ENCODE measurements at places on chromosomes 16 and 17.
A peak's percentile ranks its signal among the peaks of the same experiment; 100 is the strongest.

- DNase-seq, result no peak
These were observed 67.2 kb upstream of the WSB1 start for GRCh38 chr17:27226611-27227230.

DNA sequence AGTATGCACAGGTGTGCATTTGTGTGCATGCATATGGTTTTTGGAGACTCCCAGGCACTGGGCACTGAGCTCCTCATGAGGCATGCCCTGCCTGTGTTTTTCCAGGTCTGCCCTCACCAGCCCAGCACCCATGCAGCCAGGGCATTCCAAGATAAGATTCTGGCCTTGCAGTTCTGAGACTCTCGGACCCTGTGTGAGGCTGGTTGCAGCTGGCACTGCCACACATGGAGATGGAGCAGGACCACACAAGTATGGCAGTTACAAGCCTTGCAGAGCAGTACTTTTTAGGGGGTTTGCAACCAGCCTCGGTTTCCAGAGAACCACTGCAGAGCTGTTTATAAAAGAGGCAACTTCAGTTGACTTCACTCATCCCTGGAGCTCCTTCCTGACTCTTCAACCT is 10.2 kb downstream of the SLC6A2 start:
- no peak for DNase-seq

- DNase-seq, result no peak
These were observed 12.8 kb downstream of the MEOX1 start for GRCh38 chr17:43648916-43649315.

DNA sequence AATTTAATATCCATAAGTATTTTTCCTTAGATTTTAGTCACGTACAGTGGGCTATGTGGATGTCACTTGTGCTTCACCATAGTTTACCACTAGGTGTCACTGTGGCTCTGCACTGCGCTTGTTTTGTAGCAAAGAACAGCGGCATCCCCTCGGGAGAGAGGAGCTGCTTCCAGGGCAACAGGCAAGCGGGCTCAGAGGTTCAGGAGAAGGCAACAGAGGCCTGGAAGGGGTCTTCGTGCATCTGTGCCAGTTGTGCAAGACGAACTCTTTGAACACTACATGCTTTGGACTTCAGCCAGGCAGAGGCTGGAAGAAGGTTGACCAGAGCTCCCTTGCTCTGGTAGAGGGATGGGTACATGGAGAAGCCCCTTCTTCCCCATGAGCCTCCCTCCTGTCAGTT is 20.6 kb downstream of the CYB561 start:
- DNase-seq, result no peak

GRCh38 chr17:35373984-35374765 is 754 bp upstream of the SLFN11 start:
- DNase-seq, result no peak

DNA sequence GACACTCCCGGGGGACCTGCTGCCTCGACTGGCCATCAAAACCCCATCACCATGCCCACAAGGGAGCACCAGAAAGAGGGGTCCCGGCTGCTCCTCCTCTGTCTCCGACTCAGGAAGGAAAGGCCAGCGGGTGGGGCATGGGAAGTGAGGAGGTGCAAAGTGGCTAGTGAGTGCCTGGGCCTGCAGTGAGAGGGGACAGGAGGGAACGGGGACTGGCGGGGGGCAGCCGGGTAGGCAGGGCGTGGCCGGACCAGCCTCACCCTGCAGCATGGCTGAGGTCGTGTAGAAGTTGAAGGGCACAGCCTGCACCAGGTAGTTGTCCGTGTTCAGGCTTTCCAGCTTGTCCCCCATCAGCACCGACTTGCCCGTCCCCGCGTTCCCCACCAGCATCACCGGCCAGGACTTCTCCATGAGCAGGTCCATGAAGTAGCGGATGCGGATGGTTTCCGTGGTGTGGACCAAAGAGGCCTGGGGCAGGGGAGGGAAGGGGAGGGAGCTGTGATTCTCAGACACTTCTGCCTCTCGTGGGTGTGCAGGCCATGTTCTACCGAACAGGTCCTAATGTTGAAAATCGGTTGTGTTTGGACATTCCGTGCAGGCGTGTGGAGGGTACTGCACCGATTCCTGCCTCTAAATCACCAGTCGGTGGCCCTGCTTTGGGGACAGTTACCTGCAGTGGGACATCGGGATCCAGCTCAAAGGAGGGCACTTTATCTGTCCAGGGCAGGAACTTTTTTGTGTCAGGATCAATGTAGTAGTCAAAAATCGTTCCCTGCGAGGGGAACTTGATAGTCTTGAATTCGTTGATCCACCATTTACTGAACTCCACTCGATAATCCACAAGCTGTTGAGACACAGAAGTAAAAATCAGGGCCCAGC is 91.7 kb downstream of the DNAH17 start:
- DNase-seq, result no peak

DNA sequence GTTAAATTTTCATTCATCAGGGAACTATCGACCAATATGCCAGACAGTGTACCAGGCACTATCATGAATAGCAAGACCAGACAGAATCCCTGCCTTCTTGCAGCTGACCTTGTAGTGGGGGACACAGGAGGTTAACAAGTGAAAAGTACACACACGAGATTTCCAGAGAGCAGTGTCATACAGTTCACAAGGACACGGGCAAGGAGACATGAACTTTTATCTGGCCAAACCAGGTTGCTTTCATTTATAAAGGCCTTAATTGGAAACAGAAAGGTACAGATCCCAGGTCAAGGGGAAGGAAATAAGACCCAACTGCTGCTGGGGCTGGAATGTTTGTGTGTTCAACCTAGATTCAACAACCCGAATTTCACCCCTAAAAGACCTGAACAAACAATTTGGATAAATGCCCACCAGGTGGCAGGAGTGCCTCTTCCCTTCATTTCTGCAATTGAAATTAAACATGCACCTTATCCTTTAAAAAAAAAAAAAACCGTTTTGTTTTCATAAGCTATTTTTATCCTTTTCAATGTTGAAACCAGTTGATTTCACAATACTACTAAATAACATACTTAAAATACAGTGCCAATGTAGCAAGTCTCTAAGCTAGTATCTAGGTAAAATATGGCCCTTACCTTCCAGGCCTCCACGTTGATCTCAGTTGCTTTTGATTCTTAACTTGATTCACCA is 65.9 kb downstream of the EMP2 start:
- DNase-seq, result no peak

DNA sequence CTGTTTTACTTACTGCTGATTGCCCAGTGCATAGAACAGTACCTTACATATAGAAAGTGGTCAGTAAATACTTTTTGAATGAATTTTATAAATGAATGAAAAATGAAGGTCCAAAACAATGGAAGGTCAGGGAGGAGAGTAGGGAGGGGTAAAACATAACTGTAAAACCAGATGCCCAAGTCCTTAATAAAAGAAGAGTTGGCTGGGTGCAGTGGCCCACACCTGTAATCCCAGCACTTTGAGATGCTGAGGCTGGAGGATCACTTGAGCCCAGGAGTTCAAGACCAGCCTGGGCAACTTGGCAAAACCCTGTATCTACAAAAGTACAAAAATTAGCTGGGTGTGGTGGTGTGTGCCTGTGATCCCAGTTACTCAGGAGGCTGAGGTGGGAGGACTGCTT is 108.2 kb downstream of the BRIP1 start:
- no peak for DNase-seq

GRCh38 chr17:17959520-17960361 is 12.5 kb downstream of the TOM1L2 start:
- no peak for DNase-seq

- peak; percentile 72 for DNase-seq
These were observed 44.9 kb downstream of the SLC47A1 start for GRCh38 chr17:19578545-19578944.

GRCh38 chr16:20624205-20624604 is 48.0 kb upstream of the ACSM2B start:
- no peak for DNase-seq
